ENCODE measurements at places on chromosomes 2 and 18. TPM values are rescaled to one million over a fixed set of nuclear protein-coding genes. Genes with fewer than 3 reads are reported as not detected.

DSG4 gene
- total RNA-seq: not detected

TMEM247 gene
- not detected for total RNA-seq

HSBP1L1 gene
- 46.6 TPM for total RNA-seq

TFCP2L1 gene
- total RNA-seq: 24.3 TPM

EVX2 gene
- total RNA-seq: not detected

CRYBA2 gene
- total RNA-seq: not detected

GREB1 gene
- total RNA-seq: 2.3 TPM

Data from MCF 10A (cell line).